HL-60 (cell line): ENCODE measurements at places on chromosomes 16 and 17.

- no peak for DNase-seq
These were observed 32.6 kb upstream of the CLEC19A start for GRCh38 chr16:19252904-19253303.

DNA sequence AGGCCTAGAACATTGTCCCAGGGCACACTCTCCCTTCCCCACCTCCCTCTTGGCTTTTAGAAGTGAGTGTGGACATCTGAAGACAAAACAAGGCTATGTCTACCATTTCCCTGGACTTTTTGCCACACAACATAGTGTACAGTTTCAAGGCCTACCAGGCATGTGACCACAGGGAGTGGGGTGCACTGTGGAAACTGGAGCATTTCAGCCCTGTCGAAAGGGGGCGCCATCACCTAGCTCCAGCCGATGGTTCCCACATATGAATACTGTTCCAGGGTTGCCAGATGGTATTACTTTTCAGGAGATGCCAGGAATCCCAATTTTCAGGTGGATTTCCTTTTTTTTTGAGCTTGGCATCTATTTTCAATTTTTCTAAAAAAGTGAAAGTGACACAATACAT lies 140.7 kb downstream of the KATNIP start:
- DNase-seq: peak; percentile 49

GRCh38 chr16:14329727-14330350 lies 258.7 kb downstream of the MRTFB start:
- DNase-seq: no peak

DNA sequence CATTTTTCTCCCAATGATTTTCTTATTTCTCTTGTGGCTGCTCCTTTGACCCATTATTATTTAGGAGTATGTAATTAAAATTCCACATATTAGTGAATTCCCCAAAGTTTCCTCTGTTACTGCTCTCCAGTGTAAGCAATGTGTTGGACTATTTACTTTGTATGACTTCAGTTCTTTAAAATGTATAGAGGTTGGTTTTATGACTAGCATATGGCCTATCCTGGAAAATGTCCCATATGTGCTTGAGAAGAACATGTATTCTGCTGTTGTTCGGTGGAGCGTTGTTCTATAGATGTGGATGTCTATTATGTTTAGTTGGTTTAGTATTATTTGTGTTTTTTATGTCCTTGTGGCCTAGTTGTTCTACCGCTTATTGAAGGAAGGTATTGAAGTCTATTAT lies 6.0 kb upstream of the NT5M start:
- DNase-seq: no peak

DNA sequence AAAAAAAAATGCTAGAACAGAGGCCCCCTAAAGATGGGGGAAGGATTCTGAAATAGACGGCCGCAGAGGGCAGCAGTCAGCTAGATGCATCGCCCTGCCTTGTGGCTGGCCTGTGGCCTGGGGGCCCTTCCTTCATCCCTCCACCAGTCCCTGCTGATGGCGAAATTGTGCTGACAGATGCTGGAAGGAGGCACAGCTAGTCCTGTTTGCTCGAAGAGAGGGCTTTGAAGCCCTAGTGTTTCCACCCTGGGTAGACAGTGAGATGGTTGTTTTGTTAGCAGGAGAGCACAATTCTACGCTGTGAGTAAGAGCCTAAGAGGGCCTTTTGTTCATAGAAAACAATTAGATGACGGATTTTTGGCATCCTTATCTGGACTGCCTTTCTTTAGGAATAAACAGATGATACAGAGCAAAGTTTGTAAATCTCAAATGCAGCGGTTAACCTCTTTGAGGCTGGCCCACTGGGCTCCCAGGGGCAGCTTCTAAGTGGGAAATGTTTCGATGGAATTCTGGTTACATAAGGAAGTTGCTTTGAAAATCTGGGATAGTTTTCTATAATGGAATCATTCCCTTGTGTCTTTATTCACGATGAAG lies 23.0 kb downstream of the VPS35L start:
- no peak for DNase-seq

DNA sequence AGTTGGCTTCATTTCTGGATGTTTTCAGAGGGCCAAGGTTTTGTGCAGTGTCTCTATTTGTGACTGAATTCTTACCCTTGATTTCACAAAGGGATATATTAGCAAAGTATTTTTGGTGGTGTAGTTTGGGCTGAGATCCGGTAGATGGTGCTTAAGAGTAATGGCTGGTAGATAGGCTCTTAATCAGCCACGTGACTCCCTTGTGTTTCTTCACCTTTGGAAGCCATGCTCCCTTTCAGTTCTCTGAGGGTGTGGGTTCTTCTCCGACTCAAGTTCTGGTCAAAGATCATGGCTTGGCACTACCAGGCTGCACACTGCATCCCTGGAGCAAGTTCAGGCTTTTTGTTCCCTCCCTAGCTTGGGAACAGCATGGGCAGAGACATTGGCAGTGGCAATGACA lies 887.3 kb downstream of the CDH8 start:
- DNase-seq: no peak

DNA sequence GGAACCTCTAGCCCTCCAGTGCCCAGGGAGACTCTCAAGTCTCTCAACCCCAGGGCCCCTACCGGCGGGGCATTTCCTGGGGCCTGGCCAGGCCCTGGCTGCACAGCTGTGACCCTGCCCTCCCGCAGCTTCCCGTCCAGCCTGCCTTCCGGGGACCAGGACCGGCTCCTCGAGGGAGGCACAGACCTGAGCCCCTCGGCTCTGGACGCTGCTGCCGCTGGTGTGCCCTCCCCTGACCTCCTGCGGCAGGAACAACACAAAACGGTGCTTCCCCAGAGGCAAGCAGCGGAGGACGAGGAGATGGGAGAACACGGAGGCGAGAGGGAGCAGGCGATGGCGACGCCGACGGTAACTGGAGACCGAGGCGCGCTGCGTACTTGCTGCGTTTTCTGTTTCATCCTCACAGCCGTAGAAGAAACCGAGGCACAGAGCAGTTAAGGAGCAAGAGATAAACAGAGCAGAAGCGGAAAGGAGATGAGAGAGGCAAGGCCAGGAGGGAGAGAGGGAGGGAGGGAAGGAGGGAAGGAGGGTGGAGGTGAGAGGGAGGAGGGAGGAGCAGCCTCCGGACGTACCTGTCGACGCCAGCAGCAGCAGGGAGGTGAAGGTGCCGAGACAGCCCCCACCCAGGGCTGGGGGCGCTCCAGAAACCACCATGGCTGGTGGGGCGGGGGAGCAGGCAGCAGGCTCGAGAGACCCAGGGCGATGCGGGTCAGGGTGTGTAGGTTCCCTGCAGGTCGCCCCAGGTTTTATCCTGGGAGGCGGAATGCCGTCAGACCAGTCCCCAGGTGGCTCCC lies at the start of gene PRSS22:
Gene PRSS22, minus strand, starts transcription at position 720 of the 794 bp plus-strand sequence. Its CDS starts 66 bp downstream, at position 654.
- DNase-seq: no peak
